ENCODE measurements at places on chromosomes 13 and 19. TPM values are rescaled to one million over a fixed set of nuclear protein-coding genes. Genes with fewer than 3 reads are reported as not detected.

GRCh38 chr13:80458543-80458942 is 117.6 kb upstream of the SPRY2 start:
- H3K4me3 ChIP-seq = no peak overlapping the region
- DNase-seq = no peak
- H3K36me3 ChIP-seq = no peaks in the 10 kb centered on the region
- H3K27ac ChIP-seq = no peak overlapping the region

Gene GPR18
- total RNA-seq = not detected

- H3K27ac ChIP-seq = peak overlapping the region; percentile 18
- no peak overlapping the region for H3K4me3 ChIP-seq
- no peak for DNase-seq
- H3K36me3 ChIP-seq = no peaks in the 10 kb centered on the region
- H3K27me3 ChIP-seq = no peaks in the 10 kb centered on the region
Observed at GRCh38 chr19:4984438-4984990, 15.6 kb downstream of the KDM4B start.

DNA sequence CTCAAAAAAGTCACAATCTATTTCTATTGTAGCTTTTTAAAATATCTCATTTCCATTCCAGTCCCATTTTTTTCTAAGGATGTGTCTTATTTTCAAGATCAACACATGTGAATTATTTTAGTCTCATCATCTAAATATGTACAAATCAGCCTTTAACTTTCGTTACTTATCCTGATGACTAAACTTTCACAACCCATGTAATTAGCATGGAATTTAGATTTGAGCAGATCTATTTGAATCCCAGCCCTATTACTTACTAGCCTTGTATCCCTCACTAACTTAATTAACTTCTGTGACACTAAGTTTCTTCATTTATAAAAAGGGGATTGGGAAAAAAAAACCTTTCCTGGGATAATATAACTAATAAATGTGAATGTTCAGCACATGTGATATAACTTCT is 81.1 kb downstream of the UFM1 start:
- no peaks in the 10 kb centered on the region for H3K4me1 ChIP-seq
- H3K36me3 ChIP-seq = no peaks in the 10 kb centered on the region
- H3K4me3 ChIP-seq = no peak overlapping the region
- no peak for DNase-seq
- no peaks in the 10 kb centered on the region for H3K27me3 ChIP-seq

GRCh38 chr13:23450340-23451046 is 17.0 kb upstream of the SACS start:
- H3K27ac ChIP-seq = no peak overlapping the region
- no peaks in the 10 kb centered on the region for H3K36me3 ChIP-seq
- no peak for DNase-seq
